ENCODE measurements at places on chromosomes 16 and 17.

DNA sequence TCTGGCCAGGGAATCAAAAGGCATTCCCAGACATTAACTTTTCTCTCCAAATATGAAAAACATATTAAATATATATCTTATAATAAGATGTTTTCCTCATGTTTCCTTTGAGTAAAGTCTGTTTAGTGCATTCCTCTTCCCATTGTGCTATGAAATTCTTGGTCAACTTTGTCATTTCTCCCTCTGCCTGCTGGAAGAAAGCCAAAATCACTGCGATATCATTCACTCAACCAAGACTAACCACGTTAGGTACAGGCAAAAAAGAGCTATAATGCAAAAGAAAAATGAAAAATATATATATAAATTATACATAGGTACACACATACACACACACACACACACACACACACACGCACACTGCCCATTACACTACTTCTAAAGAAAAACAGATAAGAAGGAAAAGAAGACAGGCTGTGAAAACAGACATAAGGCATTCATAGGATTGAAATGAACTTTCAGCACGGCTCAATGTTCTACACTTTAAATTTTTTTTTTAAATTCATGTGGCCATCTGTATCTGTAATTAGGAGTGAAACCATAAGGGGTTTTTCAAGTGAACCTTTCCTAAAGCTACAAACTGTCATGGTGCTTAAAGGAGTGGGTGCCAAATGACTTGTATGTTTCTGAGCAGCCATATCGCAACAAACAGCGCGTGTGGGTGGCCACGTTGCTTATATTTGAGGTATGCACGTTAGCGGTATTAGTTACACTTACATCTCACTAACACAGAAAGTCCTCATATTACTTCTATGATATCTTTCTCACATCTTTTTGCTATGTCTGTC lies 71.6 kb upstream of the PSMD7 start:
- no peak for DNase-seq

GRCh38 chr17:38877130-38877851 lies 7.4 kb downstream of the LASP1 start:
- DNase-seq: peak; percentile 67

- no peak for DNase-seq
These were observed 10.8 kb downstream of the ARL2BP start for GRCh38 chr16:57255686-57256415.

DNA sequence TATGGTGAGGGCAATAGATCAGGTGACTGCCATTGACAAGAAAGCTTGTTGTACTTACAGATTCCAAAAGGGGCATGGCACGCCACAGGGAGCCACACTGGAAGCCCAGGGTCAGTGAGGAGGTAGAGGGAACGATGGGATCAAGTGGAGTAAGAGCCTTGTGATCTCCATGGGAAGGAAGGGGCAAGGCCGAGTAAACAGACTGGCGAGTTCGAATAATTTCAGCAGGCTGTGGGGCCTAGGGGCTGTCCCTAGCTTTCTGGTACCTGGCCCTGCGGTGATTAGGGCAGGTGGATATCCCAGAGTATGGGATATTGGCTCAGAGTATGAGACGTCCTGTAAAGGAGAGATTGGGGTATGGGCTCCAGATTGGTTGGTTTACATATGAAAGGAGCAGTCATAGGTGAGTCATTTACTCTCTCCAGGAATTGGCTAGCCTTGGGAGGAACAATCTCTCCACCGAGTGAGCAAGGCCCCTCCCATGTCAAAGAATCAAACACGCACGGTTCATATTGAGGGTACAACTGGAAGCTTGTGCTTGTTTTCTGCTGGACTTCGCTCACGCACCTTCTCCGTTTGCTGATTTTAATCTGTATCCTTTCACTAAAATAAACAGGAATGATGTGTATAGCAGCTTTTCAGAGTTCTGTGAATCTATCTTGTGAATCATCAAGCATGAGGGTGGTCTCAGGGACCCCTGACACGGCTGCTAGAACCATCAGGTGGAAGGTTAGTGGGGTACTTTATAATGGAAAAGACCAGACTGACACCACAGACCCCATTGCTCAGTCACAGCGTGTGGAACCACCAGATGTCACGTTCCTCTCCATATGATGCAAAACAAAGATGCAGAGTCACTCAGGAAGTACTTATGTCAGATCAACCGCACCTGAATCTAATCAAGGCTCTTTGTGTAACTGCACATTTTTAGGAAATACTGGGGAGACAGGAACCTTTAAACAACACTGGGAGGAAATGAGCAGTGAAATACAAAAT lies 27.9 kb downstream of the GABARAPL2 start:
- DNase-seq: no peak

- DNase-seq: peak; percentile 44
These were observed at the start of gene CACNB1 for GRCh38 chr17:39197380-39198185. Gene CACNB1, minus strand, starts transcription at chr17:39197669. Its CDS starts 174 bp downstream, at chr17:39197495.

DNA sequence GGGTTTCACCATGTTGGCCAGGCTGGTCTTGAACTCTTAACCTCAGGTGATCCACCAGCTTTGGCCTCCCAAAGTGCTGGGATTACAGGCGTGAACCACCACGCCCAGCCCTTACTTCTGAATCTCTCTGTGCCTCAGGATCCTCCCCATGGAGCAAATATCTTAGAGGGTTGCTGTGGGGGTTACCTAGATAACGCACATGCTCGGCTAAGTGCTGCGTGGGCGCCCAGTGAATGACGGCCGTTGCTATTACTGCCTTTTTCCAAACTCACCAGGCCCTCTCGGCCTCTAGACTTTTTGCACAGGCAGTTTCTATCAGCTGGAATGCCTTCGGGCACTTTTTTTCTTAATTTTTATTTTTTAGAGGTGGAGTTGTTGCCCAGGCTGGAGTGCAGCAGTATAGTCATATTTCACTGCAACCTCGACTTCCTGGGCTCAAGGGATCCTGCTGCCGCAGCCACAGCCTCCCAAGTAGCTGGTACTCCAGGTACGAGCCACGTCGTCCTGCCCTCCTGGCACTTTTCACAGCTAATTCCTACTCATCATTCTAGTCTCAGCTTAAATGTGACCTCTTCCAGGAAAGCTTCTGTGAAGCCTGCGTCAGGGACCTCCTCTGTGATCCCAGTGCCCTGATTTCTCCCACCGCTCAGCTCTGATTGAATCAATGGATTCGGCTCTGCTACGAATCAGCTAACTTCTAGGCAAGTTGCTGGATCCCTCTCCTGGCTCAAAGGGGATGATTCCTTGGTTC lies 8.6 kb downstream of the CCDC102A start:
- DNase-seq: no peak

DNA sequence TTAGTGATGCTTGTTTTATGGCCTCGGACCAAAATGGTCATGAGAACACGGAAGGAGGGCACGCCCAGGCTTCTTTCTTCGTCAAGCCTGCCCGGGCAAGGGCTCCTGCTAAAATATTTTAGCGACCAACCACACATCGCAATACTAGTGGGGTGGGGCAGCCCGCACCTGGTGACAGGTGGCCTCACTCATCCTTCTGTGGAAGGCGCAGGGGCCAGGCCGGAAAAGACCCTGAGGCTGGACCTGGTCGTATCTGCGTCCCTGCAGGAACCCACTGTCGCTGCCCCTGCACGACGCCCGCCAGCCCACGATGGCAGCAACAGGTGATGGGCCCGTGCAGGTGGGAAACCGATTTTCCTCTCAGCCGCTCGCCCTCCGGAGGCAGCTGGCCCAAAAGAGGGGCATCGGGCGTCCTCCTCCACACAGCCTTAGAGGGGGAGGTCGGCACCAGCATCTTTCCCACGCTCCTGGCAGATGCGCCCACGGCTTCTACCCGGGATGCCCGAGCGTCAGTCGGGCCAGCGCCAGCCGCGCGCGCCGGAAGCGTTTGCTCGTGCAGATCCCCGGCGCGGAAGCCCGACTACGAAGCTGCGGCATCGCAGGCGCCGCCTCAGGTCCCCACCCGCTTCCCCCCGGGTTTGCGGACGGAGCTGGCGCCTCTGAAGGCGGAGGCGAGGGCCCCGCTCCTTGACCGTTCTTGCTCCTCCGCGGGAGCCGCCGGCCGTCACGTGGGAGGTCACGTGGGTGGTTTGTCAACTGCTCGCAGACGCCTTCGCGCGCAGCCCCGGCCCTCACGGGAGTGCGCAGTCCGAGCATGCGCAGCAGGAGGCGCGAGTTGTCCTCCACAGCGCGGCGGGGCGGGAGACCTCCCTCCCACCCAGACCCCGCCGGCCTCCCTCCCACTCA lies 22.8 kb upstream of the FOXK2 start:
- peak; percentile 90 for DNase-seq

DNA sequence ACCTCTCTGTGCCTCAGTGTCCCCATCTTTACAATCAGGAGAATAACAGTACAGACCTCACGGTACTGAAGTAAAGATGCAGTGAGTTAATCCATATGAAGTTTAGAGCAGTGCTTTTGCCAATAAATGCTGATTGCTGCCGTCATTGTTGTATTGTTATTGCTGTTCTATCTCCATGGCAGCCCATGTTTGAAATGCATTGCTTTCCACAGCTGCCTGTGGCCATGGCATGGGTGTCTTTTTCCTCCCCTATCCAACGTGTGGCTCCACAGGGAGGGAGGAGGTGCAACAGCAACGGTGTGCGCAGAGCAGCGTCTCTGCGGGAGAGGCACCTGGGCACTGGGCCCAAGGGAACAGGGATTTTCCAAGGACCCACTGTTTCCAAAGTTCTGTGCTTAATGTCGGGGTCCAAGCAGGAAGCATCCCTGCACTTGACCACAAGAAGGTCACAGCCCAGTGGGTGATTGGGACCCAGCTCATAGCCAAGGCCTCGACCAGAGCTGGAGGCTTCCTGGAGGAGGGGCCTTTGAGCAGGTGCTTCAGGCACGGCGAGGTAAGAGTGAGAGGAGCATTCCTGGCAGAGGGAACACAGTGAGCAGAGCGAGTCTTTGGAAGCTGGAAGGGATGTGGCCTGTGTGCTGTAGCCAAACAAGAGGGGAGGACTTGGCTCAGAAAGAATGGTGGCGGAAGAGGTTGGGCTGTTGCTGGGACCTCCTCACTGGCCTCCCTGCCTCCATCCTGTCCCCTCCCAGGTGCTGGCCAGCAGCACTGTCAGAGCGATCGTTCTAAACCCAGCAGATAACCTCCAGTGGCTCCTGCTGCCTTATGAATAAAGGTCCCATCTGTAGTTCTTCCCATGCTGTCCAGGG lies 3.9 kb downstream of the RAI1 start:
- DNase-seq: no peak

GRCh38 chr17:46978489-46979146 lies 435 bp downstream of the RPRML start:
- no peak for DNase-seq

DNA sequence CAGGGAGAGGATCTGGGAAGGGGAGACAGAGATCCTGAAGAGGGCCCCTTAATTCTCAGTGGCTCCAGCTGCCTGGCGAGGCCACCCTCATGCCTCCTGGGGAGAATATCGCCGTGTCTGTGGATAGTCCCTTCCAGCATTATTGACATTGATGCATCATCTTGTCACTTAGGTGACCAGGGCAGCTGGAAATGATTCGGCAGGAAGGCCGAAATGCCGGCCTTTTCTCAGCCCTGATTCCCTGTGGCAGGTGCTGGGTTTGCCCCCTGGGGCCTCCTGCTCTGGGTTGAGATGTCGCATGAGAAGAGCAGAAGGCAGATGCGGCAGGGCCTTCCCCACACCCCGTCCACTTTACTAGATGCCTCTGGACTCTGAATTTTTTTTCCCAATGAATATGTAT lies 89.5 kb downstream of the RAP1GAP2 start:
- DNase-seq: no peak

DNA sequence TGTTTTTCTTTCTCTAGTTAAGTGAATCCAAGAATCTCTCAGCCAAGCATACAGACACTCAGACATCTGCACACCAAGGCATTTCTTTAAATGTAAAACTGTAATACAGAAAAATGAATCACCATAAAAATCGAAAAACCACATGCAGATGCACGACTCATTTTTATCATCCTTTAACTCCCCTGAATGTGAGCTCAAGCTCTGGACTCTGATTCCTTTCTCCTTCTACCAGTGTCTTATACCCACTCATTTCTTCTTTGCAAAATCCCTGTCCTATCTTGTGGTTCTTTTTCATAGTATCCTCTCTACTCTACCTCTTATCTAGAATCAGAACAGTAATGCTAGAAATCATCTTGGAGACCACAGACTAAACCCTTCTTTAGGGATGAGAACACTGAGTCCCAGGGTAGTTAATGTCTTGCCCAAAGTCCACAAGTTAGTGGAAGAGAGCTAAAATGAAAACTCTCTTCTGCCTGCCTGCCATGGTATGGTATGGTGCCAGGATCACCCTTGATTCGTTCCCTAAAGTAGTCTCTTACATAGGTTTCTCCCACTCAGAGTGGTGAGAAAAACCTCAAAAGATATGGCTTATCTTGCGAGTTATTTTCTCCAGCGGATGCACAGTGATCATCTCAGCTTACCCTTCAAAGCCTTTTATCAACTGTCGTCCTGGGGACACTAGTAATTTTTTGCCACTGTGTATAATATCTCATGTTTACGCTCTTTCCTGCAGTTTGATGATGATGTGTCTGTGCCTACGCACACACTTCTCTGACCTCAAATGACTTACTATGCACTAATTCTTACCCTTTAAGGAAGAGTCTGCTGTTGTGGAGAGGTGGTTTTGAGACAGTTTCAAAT lies 30.2 kb downstream of the BRD7 start:
- DNase-seq: peak; percentile 21

- DNase-seq: no peak
These were observed 24.8 kb upstream of the MYO18A start for GRCh38 chr17:29205047-29205446.

- DNase-seq: no peak
These were observed 65.5 kb downstream of the PIGL start for GRCh38 chr17:16282522-16282921.

DNA sequence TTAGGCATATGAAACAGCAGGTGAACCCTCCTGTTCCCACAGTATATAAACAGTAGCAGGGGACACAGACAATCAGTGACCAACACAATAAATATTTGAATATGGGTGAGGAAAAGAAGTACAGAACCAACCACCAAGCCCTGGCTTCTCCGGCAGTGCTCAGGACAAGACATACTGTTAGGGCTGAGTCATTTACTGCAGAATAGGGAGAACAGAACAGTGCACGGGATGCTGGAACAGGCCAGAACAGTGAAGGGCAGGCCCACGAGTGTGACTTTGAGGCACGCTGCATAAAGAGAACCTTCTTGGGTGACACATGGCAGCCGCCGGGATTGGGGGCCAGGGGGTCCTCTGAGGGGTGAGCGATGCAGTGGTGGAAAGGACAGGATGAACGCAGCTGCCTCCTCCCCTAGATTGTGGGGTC lies 160.4 kb downstream of the CMIP start:
- no peak for DNase-seq

- no peak for DNase-seq
These were observed 19.9 kb downstream of the C17orf100 start for GRCh38 chr17:6671431-6671830.

- DNase-seq: no peak
These were observed 16.0 kb upstream of the RAP1GAP2 start for GRCh38 chr17:2780256-2780655.

- DNase-seq: no peak
These were observed 90.9 kb downstream of the SPAG9 start for GRCh38 chr17:51029568-51030463.

GRCh38 chr17:80102664-80103448 lies 1.5 kb downstream of the GAA start:
- no peak for DNase-seq

GRCh38 chr17:29718446-29719039 lies 95.8 kb upstream of the CORO6 start:
- no peak for DNase-seq

- DNase-seq: no peak
These were observed 2.6 kb downstream of the BAIAP3 start for GRCh38 chr16:1335996-1336395.
